Fibroblast of mammary gland (primary cell): ENCODE measurements at places on chromosomes 5 and 9.

- DNase-seq = peak; percentile 3
Measured at GRCh38 chr5:8752595-8752994, 793.3 kb downstream of the SEMA5A start.

DNA sequence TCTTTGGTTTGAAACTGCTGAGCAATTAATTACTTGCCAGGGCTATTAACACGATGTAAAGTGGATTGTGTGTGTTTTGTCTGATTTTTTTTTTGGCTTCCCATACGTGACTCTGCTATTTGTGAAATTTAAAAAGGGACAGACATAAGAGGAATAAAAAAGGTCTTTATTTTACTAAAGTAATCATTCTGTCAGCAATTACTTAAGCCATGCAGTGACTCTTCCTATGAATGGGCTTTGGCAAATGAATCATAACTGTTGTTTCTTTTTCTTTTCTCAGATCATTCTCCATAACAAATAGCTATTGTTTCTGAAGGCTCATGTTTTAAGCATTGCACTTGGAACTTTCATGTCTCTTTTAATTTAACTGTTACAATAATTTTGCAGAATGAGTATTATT is 461.3 kb upstream of the RORB start:
- DNase-seq = peak; percentile 54

DNA sequence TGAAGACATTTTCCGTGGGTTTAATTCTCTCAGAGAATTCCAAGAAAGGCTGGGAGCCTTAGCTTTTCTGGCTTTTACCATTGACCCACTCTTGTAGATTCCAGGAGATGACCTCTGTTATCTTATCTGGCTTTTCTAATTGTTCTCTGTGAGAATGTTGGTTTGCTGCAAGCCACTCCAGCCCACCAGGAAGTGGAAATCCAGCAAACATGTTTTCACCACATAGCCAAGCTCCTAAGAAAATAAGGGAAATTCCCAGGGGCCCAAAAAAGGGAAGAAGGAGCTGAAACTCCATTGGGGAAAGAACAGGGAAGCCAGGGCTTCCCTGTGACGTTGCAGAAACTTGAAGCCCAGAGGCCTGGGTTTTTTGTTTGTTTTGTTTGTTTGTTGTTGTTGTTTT is 19.7 kb downstream of the GPR107 start:
- DNase-seq = peak; percentile 18

DNA sequence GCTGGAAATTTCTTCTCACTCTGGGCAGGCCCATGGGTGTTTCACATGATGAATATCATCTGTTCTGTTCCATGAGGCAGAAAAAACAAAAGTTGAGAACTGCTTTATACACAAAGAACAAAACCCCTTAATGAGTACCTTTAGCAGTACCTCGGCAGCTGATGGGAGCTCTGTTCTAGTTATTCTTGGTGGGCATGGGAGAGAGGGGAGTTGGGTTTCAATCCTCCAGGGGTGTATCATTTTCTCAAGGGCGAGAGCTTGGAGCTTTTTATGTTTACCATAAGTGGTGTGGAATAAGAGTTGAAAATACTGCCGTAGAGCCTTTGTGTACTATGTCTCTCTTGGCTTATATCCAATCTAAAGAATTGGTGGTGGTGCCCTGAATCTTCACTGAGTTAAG is 103.3 kb upstream of the ZNF608 start:
- no peak for DNase-seq

DNA sequence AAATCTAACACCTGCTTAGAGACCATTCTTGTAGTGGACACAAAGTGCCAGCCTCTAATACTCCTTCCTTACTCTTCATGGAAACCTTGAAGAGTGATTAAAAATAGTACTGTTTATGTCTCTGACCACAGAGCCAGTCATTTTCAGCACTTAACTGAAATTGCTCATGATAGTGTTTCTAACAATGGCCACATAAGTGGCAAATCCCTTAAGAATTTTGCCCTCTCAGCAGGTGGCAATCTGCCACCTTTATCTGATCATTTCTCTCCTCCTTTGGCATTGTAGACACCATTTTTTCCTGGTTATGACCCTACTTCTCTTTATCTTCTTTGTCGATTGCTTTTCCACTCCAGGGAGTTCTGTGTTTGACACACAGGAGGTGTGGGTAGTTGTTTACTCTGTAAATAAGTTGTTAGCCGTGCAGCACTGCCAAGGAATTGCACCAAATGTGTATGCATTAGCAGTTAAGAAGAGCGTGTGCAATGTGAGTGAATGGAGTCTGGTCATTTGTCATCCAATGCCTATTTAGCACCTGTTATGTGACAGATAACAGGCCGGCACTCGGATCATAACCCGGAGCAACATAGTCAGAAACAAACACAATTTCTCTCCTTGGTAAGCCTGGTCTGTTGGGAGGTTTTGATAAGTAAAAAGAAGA is 36.8 kb upstream of the STARD4 start:
- DNase-seq = no peak

- DNase-seq = no peak
Measured at GRCh38 chr5:178417391-178417811, 172.8 kb downstream of the COL23A1 start.

DNA sequence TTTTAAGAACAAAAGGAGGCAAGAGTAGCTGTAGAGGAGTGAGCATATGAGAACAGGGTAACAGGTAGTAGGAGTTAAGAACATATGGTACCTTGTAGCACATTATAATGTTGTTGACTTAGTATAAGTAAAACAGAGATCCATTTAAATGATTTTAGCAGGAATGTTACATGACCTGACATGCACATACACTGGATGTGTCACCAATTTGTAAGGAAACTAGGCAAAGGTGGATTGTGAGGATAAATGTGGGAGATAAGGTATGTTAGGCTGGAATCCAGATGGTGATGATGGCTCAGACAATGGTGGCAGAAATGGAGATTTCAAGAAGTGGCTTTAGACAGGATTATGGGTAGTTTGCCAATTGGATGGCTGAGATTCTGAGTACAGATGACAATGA is 443.1 kb upstream of the DAB2 start:
- no peak for DNase-seq

GRCh38 chr9:27382308-27382707 is 85.4 kb upstream of the EQTN start:
- DNase-seq = no peak
